ENCODE measurements at places on chromosomes 4 and X.

GRCh38 chr4:172042714-172043114 lies 229.5 kb downstream of the GALNTL6 start:
- no peak for DNase-seq

DNA sequence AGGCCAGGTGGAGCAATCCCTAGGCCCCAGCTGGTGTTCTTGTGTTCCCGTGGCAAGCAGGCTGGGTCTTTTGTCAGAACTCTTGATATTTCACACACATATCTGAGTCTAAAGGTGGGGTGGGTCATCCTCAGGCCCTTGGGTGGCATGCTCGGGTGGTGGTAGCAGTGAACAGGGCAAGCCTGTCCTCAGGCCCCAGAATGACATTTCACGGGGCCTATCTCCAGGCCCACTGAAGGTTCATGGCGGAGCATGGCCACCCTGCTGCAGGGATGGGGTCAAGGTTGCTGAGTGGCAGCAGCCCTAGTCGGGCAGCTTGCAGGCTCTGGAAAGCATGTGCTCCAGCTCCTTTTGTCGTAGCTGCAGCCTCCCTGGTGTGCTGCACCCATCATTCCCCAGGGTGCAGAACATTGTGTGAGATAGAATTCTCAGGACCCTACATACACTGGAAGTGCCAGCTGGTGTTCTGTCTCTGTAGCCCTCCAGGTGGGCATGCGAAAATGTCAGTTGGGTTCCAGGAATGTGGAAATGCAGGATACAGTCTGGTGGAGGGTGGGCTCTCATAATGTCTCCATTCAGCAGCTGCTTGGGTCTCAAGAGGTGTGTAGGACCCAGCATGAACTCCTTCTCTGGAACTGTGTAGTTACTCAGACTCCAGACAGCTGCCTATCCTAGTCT lies 1571.8 kb downstream of the STIM2 start:
- DNase-seq = no peak

DNA sequence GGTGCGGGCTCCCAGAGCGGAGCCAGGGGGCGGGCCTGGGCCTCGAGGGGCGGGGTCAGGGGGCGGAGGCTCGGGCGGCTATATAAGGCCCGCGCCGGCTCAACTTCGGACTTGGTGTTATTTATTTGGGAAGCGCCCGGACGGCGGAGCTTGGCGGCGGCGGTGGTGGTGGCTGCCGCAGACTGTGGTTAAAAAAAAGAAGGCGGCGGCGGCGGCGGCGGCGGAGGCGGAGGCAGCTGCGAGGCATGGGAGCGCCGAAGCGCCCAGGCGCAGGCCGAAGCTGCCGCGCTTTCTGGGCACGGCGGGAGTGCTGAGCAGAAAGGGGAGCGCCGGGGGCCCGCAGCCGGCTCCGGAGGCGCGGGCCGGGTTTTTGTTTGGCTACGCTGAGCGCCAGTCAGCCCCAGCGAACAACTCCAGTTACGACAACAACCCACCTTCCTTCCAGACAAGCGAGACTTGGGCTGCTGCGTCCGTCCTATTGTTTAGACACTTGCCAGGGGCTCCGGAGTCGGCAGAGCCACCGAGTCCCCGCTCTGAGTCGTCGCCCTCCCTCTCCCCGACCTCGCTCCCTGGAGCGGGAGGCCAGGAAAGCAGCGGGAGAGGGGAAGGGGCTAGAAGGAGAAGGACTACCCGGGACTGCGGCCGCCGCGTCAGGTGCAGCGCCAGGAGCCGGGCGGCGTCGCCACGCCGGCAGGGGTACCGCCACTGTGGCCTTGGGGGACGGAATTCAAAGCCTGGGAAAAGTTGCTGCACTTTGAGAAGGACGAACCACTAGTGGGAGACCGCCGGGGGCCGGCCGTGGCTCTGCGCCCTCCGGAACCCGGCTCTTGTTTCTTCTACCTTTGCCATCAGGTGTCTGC lies at the start of gene SLIT2:
Gene SLIT2, plus strand, starts transcription at position 110 of the 860 bp plus-strand sequence. CDS start 1,911 bp downstream, outside the sequence.
- DNase-seq = peak; percentile 31

DNA sequence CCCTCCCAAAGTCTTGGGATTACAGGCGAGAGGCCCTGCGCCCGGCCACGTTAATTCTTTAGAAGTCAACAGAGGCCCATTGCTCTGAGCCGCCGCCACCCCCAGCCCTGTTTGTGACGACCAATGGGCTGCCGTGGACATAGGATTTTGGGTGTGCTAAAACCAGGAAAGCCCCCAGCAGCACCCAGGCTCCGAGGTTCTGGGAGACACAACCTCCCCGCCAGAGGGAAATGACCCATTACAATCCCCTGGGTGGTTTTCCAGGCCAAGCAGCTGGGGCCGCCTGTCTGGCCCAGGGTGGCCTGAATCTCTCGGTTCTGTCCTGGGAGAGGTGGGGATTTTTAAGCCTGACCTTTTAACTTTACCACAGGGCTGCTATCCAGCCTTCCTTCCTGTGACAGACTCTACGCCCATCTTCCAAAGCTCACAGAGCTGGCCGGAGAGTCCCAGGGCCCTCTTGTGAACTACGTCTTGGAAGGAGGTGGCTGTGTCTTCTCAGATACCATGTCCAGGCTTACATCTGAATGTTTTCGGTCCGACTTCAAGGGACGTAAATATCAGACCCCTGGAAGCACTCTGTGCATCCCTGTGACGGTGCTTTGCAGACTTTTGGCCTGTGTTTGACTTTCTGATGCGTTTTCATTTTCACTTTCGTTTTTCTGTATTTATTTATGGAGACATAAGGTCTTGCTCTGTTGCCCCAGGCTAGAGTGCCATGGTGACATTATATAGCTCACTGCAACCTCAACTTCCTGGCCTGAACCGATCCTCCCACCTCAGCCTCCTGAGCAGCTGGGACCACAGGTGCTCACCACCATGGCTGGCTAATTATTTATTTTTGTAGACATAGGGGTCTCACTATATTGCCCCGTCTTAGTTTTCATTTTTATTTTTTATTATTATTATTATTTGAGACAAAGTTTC lies 36.0 kb downstream of the P2RY8 start:
- no peak for DNase-seq

- DNase-seq = no peak
Observed at GRCh38 chr4:3250438-3250955, 1.5 kb downstream of the MSANTD1 start.

DNA sequence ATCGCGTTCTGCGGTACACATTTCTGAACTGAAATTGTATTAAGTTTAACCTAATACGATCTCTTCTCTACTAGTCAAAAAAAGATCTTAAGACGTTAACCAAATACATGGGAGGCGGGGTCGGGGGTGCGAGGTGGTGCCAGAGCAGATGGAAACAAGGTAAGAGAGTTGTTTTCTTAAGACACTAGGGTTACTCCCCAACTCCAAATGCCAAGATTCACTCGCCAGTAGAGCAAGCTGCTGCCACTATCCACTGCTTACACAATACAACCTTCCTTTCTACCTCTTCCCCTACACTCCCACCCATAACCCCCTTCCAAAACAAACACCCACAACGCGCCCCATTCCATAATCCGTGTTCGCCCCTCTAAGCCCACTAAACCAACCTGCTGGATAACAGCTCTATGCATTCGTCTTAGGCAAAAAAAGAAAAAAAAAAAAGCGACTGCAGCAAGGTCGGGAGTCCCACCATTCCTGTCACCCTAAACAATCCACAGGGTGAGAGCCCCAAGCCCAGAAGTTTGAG lies 1.3 kb downstream of the LCORL start:
- DNase-seq = no peak

DNA sequence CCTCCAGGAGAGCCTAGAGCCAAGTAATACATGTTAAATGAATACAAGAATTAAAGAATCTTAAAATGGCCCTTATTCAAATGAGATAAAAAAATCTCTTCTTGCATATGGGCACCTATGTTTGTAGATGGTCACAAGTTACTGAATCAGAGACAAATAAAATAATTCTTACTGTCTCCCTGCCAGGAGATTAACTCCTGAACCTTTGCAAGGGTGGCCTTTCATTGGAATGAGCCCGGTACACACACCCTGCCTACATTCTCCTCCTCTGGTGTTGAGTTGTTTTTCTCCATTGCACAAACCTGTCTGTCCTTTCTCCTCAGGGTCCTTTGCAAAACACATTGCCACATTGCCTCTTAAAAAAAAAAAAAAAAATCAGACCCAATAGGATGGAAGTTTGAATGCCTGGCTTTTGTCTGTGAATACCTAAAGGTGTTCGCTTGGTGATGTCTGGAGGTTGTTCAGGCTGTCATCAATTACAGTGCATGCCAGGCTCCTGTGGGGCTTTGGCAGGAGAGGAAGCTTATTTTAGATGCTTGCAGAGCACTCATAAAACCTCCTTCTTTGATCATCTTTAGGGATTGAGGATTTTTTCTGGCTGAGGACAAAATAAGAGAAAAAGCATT lies 8.3 kb upstream of the TMEM154 start:
- DNase-seq = no peak

- no peak for DNase-seq
Observed at GRCh38 chrX:44431194-44431593, 87.7 kb upstream of the EFHC2 start.

- no peak for DNase-seq
Observed at GRCh38 chr4:165198329-165198728, 9.0 kb upstream of the KLHL2 start.

DNA sequence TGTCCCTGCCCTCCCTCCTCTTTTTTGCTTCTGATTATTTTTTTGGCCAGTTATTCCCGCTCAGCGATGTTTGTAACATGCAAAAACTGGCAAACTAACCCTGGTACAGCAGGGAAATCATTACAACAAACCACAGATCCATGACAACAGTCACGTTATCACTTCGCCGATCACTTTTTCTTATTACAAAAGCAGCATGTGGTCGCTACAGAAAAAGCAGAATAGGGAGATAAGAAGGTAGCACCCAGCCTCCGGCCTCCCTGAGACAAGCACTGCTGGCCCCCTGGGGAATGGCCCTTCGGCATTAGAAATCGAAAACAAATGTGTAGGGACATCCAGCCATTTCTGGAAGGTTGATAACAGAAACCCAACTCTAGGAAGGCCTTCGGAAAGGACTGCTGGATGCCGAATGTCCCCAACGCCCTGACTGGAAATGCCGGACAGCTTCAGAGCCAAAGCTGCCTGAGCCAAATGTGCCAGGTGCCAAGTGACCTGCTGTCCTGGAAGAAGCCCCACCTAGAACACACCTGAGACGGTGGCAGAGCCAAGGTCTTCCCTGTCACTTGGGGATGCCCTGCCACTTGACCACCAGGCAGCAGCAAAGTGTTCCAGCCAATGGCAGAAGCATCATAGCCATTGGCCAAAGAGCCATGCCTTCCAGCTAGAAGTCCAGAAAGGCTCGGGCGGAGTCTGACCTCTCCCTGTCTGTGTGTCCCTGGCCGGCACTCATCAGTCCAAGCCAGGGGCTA lies 2.9 kb downstream of the IDH3G start:
- DNase-seq = no peak

GRCh38 chr4:142886566-142886965 lies 40.5 kb upstream of the INPP4B start:
- no peak for DNase-seq

GRCh38 chr4:2688281-2688680 lies 67.9 kb downstream of the TNIP2 start:
- DNase-seq = no peak

- no peak for DNase-seq
Observed at GRCh38 chr4:168496834-168497233, at the start of gene PALLD. PALLD (plus strand) TSS chr4:168497052.

- DNase-seq = peak; percentile 21
Observed at GRCh38 chr4:101277671-101278070, 69.7 kb downstream of the PPP3CA start.

DNA sequence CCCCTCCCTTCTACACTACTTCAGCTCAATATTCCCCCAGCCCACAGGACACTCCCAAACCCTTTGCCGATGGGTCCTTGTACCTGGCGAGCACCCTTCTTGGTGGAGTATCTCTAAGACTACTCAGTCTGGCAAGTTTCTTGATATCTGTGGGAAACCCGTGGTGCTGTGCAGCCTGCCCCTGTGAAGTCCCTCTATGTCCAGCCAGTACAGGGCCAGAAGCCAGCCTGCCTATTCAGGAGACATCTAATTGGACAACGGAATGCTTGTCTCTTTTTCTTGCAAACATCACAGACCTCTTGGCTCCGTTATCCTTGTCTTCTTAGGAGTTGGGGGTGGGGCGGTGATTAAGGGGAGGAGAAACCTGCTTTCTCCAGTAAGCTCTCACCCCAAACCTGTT lies 3.7 kb upstream of the IGFBP7 start:
- DNase-seq = no peak

- no peak for DNase-seq
Observed at GRCh38 chrX:126164689-126165400, 1.2 kb downstream of the DCAF12L2 start.

DNA sequence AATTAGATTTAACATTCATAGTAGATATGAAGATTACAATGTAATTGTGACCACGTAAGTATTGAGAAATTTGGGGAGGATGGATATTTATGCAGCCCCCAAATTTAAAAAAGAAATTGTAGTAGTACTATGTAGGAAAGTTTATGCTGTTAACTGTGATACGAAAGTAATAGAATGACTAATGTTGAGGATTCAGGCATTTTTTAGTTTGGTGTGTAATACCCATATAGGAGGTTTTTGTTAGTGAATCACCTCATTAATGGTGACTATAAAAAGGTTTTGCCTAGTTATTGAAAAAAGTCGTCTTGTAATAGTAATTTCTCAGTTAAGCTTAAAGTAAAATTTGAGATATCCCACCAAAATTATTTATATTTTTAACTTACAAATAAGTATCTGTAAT lies 67.2 kb downstream of the SMARCAD1 start:
- no peak for DNase-seq

DNA sequence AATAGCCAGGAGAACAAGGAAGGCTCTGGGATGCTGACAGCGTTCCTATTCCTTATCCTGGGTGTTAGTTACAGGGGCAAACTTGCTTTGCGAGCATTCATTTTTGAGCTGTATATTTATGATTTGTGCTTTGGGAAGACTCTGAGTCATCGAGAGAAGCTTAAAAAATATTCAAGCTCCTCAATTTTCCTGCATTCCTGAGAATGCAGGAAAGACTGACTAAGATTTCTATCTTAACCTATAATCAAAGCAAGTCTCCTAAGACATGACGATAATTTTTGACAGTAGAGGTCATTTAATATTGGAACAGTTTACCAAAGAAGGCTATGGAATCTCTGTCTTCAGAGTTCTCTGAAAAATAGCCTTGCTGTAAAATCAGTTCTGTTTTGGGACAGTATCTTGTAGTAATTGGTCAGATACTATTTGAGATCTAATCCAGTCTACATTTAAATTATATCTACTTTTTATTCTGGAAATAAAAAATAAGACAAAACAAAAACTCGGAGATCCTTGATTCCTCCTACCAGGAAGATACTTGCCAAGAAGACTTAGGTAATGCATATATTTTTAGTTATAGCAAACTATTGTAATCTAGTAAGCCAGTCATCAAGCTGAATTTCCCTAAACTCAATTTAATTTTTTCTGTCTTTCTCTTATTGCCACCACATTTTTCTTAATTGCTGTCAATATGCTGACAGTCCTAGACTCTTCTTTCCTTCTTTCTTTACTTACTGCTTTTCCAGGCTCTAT lies 31.7 kb downstream of the BBS12 start:
- DNase-seq = no peak

- DNase-seq = no peak
Observed at GRCh38 chr4:77893451-77893850, 30.8 kb downstream of the MRPL1 start.

GRCh38 chr4:183095199-183095512 lies 3.9 kb upstream of the WWC2 start:
- no peak for DNase-seq

GRCh38 chrX:66675541-66675940 lies 36.7 kb upstream of the EDA2R start:
- no peak for DNase-seq

- DNase-seq = no peak
Observed at GRCh38 chrX:116827063-116827462, 364.3 kb upstream of the CT83 start.
